ENCODE measurements at places on chromosomes 1 and 21. TPM values are rescaled to one million over a fixed set of nuclear protein-coding genes. Genes with fewer than 3 reads are reported as not detected.

Gene HORMAD1
- 2.7 TPM for total RNA-seq

Gene SPATA6
- total RNA-seq: 32.4 TPM

Gene MR1
- 61.4 TPM for total RNA-seq

Gene CRABP2
- 2.1 TPM for total RNA-seq

Gene HSF2BP
- 0.32 TPM for total RNA-seq

Gene MAP3K21
- total RNA-seq: 9.2 TPM

- no peaks in the 10 kb centered on the region for H3K36me3 ChIP-seq
- no peaks in the 10 kb centered on the region for H3K27me3 ChIP-seq
- peak within 1 kb of the TSS; percentile 63 for H3K4me3 ChIP-seq
- H3K27ac ChIP-seq: peak within 1 kb of the TSS; percentile 64
- peaks cover 15% of the 10 kb centered on the region for H3K4me1 ChIP-seq
Observed at GRCh38 chr1:28591708-28592320, at the start of gene RAB42. RAB42 (plus strand) TSS chr1:28592265; CDS start chr1:28592512, 247 bp downstream.

DNA sequence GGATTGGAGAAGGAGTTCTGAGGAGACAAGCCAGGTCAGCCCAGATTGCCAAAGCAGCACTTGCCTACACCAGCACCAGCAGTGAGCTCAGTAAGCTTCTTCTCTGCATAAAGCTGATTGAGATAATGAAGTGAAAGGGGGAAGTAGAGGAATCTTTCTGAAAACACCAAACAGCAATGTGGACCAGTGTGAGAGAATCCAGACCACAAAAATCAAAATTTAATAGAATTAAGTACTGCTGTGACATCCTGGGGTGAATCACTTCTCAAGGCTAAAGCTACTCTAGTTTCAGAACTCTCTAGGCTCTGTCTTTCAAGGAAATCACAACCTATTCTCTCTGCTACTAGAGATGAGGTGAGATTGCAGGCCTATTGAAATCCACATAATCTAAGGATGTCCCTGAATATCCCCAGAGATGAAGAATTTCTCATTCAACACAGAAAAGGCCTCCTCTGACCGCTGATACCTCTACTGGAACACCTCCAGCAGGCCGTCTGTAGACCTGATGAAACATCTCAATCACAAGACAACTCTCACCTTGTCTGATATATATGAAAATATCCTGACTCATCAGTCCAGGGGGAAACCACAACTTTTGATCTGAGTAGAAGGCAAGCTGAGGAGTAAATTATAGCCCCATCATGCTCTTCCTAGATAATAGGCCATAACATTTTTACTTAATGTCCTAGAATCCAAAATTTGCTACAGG lies at the start of gene FCRL4:
Gene FCRL4 (minus strand): TSS at position 127 of the 709 bp plus-strand sequence. CDS start 141 bp downstream, outside the sequence.
- no peaks in the 10 kb centered on the region for H3K4me1 ChIP-seq
- H3K4me3 ChIP-seq: no peak within 1 kb of the TSS
- no peak for DNase-seq

DNA sequence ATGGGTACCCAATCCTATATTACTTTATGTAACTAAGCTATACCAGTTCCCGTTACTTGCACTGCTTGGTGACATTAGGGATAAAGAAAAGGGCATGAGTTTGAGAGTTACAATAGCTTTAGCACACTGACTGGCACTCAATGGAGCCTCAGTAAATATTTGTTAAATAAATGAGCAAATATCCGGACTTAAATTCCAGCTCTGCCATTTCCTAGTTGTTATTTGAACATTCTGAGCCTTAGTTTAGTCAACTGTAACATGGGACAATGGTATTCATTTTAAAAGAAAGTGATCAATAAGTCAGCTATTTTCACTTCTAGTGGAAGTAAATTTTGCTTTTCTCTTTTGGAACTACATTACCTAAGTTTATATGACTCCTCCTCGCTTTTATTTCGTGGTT lies 198.7 kb downstream of the ZC3H11B start:
- peaks cover 5% of the 10 kb centered on the region for H3K4me1 ChIP-seq
- no peaks in the 10 kb centered on the region for H3K27me3 ChIP-seq
- no peak for DNase-seq
- no peak overlapping the region for H3K4me3 ChIP-seq
- H3K36me3 ChIP-seq: no peaks in the 10 kb centered on the region
- no peak overlapping the region for H3K27ac ChIP-seq

GRCh38 chr1:223244366-223245103 lies 101.5 kb upstream of the TLR5 start:
- H3K4me3 ChIP-seq: no peak overlapping the region
- H3K36me3 ChIP-seq: no peaks in the 10 kb centered on the region
- no peaks in the 10 kb centered on the region for H3K4me1 ChIP-seq
- no peak overlapping the region for H3K27ac ChIP-seq
- no peak for DNase-seq

GRCh38 chr1:43975249-43975961 lies 645 bp downstream of the ATP6V0B start:
- peak overlapping the region; percentile 81 for H3K4me3 ChIP-seq
- peaks cover 40% of the 10 kb centered on the region for H3K36me3 ChIP-seq
- DNase-seq: peak; percentile 91
- peak overlapping the region; percentile 97 for H3K27ac ChIP-seq
- peaks cover 62% of the 10 kb centered on the region for H3K4me1 ChIP-seq
- no peaks in the 10 kb centered on the region for H3K27me3 ChIP-seq

DNA sequence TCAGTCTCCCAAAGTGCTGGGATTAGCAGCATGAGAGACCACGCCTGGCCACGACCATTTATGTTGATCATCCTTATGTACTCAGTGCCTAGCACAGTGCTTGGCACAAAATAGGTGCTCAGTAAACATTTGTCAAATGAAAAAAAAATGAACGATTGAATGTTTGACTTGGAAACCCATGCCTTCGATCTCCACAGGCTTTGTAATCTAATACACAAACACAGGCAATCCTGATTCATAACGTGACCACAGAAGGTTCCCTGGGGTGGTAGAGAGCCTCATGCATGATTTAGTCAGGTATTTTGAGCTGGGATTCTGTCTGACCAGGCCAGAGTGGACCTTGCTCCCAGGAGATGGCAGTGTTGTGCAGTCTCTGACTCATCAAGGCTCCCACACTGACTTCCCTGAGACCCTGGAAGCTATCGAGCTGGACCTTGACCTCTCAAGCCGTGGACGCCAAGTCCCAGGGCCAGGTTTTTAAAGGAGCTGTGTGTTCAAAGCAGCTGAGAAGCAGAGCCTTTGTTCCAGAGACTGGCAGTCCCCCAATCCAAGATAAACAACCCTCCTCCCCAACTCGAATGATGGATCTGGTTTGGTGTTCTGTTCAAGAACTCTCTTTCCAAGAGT lies 81.1 kb downstream of the PGM1 start:
- H3K27ac ChIP-seq: no peak overlapping the region
- no peaks in the 10 kb centered on the region for H3K27me3 ChIP-seq
- H3K4me1 ChIP-seq: peaks cover 10% of the 10 kb centered on the region
- H3K36me3 ChIP-seq: no peaks in the 10 kb centered on the region
- DNase-seq: peak; percentile 54

GRCh38 chr21:31343680-31344480 lies at the start of gene TIAM1:
TIAM1 (minus strand) TSS chr21:31344261; CDS start chr21:31266972, 77,289 bp downstream.
- peak within 1 kb of the TSS; percentile 51 for H3K4me3 ChIP-seq
- peak; percentile 77 for DNase-seq
- H3K27me3 ChIP-seq: peaks cover 15% of the 10 kb centered on the region
- no peaks in the 10 kb centered on the region for H3K36me3 ChIP-seq
- peak within 1 kb of the TSS; percentile 68 for H3K27ac ChIP-seq
- H3K4me1 ChIP-seq: peaks cover 18% of the 10 kb centered on the region

DNA sequence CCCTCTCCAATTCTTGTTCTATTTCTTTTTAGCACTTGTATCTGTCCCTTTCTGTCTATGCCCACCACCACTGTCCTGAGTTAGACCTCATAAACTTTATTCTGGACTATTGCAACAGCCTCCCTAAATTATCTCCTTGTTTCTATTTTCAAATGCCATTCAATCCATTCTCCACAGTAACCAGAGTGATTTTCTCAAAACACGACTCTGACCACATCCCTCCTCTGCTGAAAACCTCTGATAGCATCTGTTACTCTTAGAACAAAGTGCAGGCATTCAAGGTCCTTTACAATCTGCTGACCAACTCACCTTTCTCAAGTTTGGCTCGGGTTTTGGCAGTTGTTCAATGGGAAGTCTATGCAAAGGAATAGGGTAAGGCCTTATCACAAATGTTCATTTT lies 22.8 kb upstream of the GPX7 start:
- no peaks in the 10 kb centered on the region for H3K27me3 ChIP-seq
- DNase-seq: no peak
- no peaks in the 10 kb centered on the region for H3K36me3 ChIP-seq

GRCh38 chr1:212310383-212310782 lies 25.2 kb downstream of the PPP2R5A start:
- no peak overlapping the region for H3K27ac ChIP-seq
- H3K4me1 ChIP-seq: peaks cover 26% of the 10 kb centered on the region

- no peaks in the 10 kb centered on the region for H3K4me1 ChIP-seq
- no peaks in the 10 kb centered on the region for H3K36me3 ChIP-seq
- no peaks in the 10 kb centered on the region for H3K27me3 ChIP-seq
- no peak overlapping the region for H3K27ac ChIP-seq
- no peak for DNase-seq
Observed at GRCh38 chr21:20592463-20592862, 405.7 kb upstream of the NCAM2 start.

- H3K27ac ChIP-seq: no peak overlapping the region
- no peaks in the 10 kb centered on the region for H3K27me3 ChIP-seq
- no peak overlapping the region for H3K4me3 ChIP-seq
- no peaks in the 10 kb centered on the region for H3K4me1 ChIP-seq
- no peaks in the 10 kb centered on the region for H3K36me3 ChIP-seq
- no peak for DNase-seq
Observed at GRCh38 chr1:79695138-79695537, 688.6 kb upstream of the ADGRL4 start.
